ENCODE measurements at places on chromosomes 3 and 15.

DNA sequence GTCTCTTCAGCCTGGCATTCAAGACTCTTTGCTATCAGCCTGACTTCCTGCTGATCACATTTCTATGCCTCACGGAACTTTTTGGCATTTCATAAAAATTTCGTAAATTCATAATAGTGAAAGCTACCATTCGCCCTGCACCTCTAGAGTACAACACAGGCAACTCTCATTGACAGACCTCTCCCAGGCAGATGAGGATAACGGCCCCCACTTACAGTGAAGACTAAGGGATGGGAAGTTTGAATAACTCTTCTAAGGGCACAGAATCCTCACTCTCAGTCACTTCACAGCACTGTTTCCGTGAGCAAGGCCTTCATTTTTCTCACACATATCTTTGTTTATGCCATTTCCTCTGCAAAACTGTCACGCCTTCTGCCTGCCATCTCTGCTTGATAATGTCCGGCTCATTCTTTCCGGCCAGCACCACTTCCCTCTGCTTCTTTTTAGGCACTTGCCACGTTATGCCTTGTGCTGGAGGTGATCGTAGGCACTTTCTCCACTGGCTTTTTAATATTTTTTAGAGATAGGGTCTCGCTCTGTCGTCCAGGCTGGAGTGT is 224.1 kb upstream of the HES1 start:
- DNase-seq = no peak

DNA sequence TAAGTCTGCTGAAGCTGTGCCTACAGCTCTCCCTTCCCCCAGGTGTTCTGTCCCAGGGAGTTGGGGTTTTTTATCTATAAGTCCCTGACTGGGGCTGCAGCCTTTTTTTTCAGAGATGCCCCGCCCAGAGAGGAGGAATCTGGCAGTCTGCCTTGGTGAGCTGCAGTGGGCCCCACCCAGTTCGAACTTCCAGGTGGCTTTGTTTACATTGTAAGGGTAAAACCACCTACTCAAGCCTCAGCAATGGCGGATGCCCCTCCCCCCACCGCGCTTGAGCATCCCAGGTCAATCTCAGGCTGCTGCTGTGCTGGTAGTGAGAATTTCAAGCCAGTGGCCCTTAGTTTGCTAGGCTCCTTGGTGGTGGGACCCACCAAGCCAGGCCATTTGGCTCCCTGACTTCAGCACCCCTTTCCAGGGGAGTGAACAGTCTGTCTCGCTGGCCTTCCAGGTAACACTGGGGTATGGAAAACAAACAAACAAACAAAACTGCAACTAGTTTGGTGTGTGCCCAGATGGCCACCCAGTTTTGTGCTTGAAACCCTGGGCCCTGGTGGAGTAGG is 189.4 kb downstream of the MFSD1 start:
- DNase-seq = no peak

GRCh38 chr3:187382609-187383151 is 14.5 kb downstream of the RTP4 start:
- DNase-seq = no peak

GRCh38 chr3:157523814-157524213 is 20.6 kb upstream of the VEPH1 start:
- no peak for DNase-seq
